ENCODE measurements at places on chromosomes 5 and 9. TPM values are rescaled to one million over a fixed set of nuclear protein-coding genes. Genes with fewer than 3 reads are reported as not detected.

HCN1 gene
- not detected for total RNA-seq

DNA sequence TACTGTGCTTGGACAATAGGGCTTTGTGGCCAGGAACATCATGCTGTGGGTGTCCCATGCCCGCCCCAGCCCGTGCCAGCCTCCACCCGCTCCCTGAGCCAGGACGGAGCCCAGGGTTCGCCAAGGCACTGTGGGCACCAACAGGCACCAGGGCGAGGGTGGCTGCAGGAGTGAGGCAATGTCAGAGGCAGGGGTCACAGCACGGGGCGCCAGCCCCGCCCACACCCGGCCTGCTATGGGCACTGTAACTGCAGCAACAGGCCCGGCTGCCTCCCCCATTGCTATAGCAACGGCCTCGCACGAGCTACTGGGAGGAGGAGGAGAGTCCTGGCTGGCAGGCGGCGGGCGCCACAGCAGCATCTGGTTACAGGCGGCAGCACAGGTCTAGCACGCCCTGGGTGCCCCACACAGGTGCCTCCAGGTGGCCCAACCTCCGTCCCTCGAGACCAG, 2.5 kb downstream of the ABCA2 start:
- no peaks in the 10 kb centered on the region for H3K27me3 ChIP-seq
- peaks cover 24% of the 10 kb centered on the region for H3K4me1 ChIP-seq
- H3K4me3 ChIP-seq = no peak overlapping the region
- H3K27ac ChIP-seq = no peak overlapping the region
- no peaks in the 10 kb centered on the region for H3K36me3 ChIP-seq

- no peaks in the 10 kb centered on the region for H3K36me3 ChIP-seq
- no peak for DNase-seq
- no peaks in the 10 kb centered on the region for H3K4me1 ChIP-seq
These were observed 173.7 kb downstream of the BRINP1 start for GRCh38 chr9:119195521-119195920.

PITX1 gene
- 0.31 TPM for total RNA-seq

- DNase-seq = peak; percentile 40
- H3K4me1 ChIP-seq = peaks cover 86% of the 10 kb centered on the region
These were observed 23.9 kb downstream of the B4GALT1 start for GRCh38 chr9:33143241-33143661.

GRCh38 chr5:3896098-3896497, 300.5 kb downstream of the IRX1 start:
- no peaks in the 10 kb centered on the region for H3K36me3 ChIP-seq
- no peak overlapping the region for H3K27ac ChIP-seq
- no peaks in the 10 kb centered on the region for H3K4me1 ChIP-seq
- H3K4me3 ChIP-seq = no peak overlapping the region

MARVELD2 gene
- 0.29 TPM for total RNA-seq

DNA sequence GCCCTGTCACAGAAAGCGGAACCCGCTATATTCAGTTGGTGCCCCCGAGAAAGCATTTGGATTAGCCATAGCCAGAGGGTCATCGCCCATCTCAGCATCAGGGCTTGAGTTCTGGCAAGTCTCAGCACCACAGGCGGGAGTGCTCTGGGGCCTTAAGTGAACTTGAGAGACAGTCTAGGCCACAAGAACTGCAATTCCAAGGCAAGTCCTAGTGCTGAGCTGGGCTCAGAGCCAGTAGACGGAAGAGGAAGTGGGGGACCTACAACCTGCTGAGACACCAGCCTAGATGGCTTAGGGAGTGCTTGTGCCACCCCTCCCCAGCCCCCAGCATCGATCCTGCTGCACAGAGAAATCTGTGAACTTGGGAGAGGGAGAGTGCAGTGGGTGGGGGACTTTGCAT, 594.9 kb downstream of the CCDC171 start:
- no peaks in the 10 kb centered on the region for H3K36me3 ChIP-seq
- no peak overlapping the region for H3K4me3 ChIP-seq
- no peak overlapping the region for H3K27ac ChIP-seq
- no peaks in the 10 kb centered on the region for H3K27me3 ChIP-seq

DNA sequence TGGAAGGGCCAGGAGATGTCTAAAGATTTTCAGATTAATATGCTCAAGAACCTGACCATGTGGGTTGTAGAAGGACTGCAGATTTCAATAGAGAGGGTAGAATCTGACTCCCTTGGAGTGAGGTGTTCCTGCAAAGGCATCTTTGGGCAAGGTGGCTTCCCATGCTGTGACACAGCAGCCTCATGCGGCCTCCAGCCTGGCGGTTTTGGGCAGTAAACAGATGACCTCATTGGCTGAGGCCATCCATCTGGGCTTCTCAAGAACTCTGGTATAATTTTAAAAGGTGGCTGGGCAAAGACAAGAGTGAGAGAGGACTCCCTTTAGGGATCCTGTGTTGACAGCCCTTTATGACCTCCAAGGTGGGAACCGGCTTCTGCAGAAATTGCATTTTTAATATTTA, 90.3 kb upstream of the ERCC6L2 start:
- no peak overlapping the region for H3K27ac ChIP-seq
- DNase-seq = no peak
- no peaks in the 10 kb centered on the region for H3K4me1 ChIP-seq
- H3K36me3 ChIP-seq = no peaks in the 10 kb centered on the region

DNA sequence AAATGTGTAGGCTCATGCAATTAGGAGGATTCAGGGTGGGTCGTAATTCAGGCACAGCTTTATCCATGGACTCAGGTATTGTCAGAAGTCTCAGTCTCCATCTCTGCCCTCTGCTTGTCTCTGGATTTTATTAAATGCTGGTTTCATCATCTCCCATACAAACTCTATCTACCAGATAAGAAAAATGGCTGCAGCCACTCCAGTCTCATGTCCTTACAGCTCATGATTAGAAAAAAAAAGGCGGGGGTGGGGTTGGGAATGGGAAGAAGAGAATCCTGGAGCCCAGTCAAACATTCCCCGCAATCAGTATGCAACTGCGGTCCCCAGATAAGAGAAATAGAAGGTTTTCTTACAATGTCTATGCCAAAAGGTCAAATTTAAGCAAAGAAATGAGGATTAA, 7.6 kb upstream of the FBXO38 start:
- peaks cover 8% of the 10 kb centered on the region for H3K4me1 ChIP-seq
- no peak overlapping the region for H3K4me3 ChIP-seq
- H3K27ac ChIP-seq = no peak overlapping the region
- DNase-seq = no peak

DNA sequence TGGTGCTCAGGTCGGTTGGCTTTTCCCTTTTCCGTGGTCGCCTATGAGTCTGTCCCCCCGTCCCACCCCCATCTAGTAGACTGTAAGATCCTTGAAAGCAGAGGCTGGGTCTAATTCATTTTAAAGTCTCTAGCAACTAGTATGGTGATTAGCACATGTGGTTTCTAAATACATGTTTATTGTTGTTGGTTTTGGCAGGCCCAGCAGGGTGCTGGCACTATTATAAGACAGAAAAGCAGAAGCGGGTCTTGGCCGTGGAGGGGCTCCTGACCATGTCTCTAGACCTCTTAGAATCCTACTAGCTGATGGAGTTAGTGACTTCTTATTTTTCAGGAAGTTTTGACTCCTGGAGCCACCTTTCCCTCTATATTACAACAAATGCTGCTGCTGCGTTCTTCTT, 61.5 kb upstream of the TNFSF8 start:
- peaks cover 62% of the 10 kb centered on the region for H3K4me1 ChIP-seq
- DNase-seq = no peak
- no peaks in the 10 kb centered on the region for H3K27me3 ChIP-seq
- H3K36me3 ChIP-seq = no peaks in the 10 kb centered on the region
- H3K27ac ChIP-seq = no peak overlapping the region

LCN2 gene
- total RNA-seq = not detected

GRCh38 chr5:123471385-123471784, 40.6 kb upstream of the CSNK1G3 start:
- no peaks in the 10 kb centered on the region for H3K36me3 ChIP-seq
- H3K27me3 ChIP-seq = peaks cover 22% of the 10 kb centered on the region
- no peaks in the 10 kb centered on the region for H3K4me1 ChIP-seq
- H3K27ac ChIP-seq = no peak overlapping the region

- no peak overlapping the region for H3K27ac ChIP-seq
- no peak overlapping the region for H3K4me3 ChIP-seq
- no peak for DNase-seq
- H3K36me3 ChIP-seq = no peaks in the 10 kb centered on the region
- H3K4me1 ChIP-seq = no peaks in the 10 kb centered on the region
- peaks cover 11% of the 10 kb centered on the region for H3K27me3 ChIP-seq
These were observed 466.6 kb upstream of the DAB2 start for GRCh38 chr5:39891376-39891775.

- peaks cover 7% of the 10 kb centered on the region for H3K27me3 ChIP-seq
- no peak overlapping the region for H3K27ac ChIP-seq
- H3K4me1 ChIP-seq = no peaks in the 10 kb centered on the region
- no peaks in the 10 kb centered on the region for H3K36me3 ChIP-seq
- no peak overlapping the region for H3K4me3 ChIP-seq
These were observed 277.9 kb downstream of the GAS1 start for GRCh38 chr9:86669422-86669821.

- H3K4me1 ChIP-seq = peaks cover 36% of the 10 kb centered on the region
- no peak for DNase-seq
- H3K36me3 ChIP-seq = peaks cover 2% of the 10 kb centered on the region
- H3K4me3 ChIP-seq = no peak overlapping the region
- H3K27ac ChIP-seq = no peak overlapping the region
- peaks cover 72% of the 10 kb centered on the region for H3K27me3 ChIP-seq
These were observed 74.3 kb downstream of the RALGPS1 start for GRCh38 chr9:126988857-126989256.

DEPDC1B gene
- 34.1 TPM for total RNA-seq

GRCh38 chr5:168875832-168876231, 296.7 kb upstream of the PANK3 start:
- H3K4me3 ChIP-seq = no peak overlapping the region
- no peak for DNase-seq
- H3K36me3 ChIP-seq = no peaks in the 10 kb centered on the region
- peaks cover 19% of the 10 kb centered on the region for H3K27me3 ChIP-seq
- no peak overlapping the region for H3K27ac ChIP-seq
- peaks cover 3% of the 10 kb centered on the region for H3K4me1 ChIP-seq

DNA sequence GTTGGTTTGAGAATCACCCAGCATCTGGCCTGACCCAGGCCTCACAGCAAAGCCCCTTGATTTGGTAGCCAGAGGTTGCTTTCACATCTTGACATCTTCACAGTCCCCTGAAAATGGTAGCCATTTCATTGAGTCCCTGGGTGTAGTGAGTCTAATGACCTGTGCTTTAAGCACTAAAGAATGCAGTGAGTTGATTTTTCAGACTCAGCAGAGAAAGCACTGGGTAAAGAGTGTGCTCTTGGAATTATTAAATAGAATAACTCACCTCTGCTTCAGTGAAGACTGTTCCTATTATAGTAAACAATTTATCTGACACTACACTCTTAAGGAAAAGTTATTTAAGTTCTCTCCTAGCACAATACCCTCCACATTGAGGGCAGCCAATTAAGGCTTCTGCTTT, 56.2 kb downstream of the PTCD2 start:
- H3K4me1 ChIP-seq = no peaks in the 10 kb centered on the region
- DNase-seq = no peak
- H3K27me3 ChIP-seq = peaks cover 7% of the 10 kb centered on the region
- no peaks in the 10 kb centered on the region for H3K36me3 ChIP-seq
- no peak overlapping the region for H3K27ac ChIP-seq

IGFBPL1 gene
- not detected for total RNA-seq

DNA sequence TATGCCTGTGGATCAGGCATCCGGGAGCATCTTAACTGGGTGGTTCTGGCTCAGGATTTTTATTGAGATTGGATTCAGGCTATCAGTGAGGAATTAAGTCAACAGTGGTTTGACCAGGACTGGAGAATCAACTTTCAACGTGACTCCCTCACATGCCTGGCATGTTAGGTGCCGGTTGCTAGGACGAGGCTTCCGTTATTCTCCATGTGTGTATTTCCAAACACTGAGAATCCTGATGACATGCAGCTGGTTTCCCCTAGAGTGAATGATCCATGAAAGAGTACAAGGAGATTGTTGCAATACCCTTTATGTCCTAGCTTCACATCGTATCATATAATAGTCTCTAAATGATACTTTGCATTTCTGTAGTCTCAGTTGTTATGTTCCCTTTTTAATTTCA, 529.2 kb downstream of the ANXA1 start:
- no peaks in the 10 kb centered on the region for H3K27me3 ChIP-seq
- no peak overlapping the region for H3K27ac ChIP-seq
- no peak for DNase-seq
- H3K4me1 ChIP-seq = no peaks in the 10 kb centered on the region
- no peaks in the 10 kb centered on the region for H3K36me3 ChIP-seq

DNA sequence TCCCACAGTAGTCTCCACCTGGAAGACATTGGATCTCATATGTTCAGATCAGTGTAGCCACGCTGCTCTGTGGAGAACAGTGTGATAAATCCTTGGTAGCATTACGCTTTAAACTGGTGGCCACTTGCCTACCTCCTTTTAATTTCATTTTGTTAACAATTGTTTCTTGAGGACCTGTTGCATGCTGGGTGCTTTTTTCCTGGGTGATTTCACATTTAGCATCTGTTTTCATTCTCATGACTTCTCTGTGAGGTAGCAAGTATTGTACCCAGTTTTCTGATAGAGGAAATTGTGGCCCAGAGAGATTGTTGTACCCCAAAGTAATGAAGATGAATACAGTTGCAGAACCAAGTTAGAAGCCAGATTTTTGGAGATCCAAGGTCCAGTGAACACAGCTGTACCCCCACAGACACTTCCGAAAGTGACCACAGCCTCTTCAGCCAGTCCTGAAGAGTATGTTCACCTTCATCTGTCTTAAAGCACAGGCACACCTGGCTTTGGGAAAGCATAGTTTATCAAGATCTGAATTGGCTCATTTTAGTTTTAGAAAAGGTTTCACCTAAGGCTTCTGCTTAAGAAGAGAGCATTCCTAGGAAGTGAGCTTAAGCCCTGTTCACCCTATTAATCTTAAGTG, 75.2 kb downstream of the F2RL2 start:
- H3K4me1 ChIP-seq = peaks cover 56% of the 10 kb centered on the region
- no peak for DNase-seq
- no peaks in the 10 kb centered on the region for H3K27me3 ChIP-seq
- peak overlapping the region; percentile 59 for H3K4me3 ChIP-seq

GRCh38 chr5:124337996-124338395, 408.4 kb downstream of the ZNF608 start:
- H3K27ac ChIP-seq = no peak overlapping the region
- no peak overlapping the region for H3K4me3 ChIP-seq

- no peak for DNase-seq
- peaks cover 46% of the 10 kb centered on the region for H3K4me1 ChIP-seq
- H3K36me3 ChIP-seq = peaks cover 6% of the 10 kb centered on the region
- peak overlapping the region; percentile 13 for H3K27ac ChIP-seq
These were observed 3.7 kb upstream of the EGR1 start for GRCh38 chr5:138461343-138462125.

DNA sequence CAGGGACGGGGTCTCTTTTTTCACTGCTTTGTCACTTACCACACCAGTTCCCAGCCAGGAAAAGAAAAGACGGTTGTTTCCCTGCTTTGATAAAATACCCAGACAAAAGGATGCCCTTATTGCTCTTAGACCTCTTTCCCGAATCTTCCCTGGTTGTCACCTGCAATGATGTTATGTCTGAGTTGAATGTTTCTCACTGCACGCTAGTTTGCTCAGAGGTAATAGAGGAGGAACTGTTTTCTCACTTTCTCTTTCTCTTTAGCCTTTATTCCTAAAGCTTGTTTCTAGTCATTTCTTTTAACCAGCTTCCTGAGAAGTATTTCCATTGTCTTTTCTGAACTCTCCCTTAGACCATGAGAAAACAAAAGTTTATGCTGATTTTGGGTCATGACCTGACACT, 32.9 kb downstream of the ACER2 start:
- no peaks in the 10 kb centered on the region for H3K27me3 ChIP-seq
- no peak for DNase-seq
- H3K4me3 ChIP-seq = peak overlapping the region; percentile 57
